Hypothalamus (tissue), 51 donors: ENCODE measurements at places on chromosomes 13 and 19.

DNA sequence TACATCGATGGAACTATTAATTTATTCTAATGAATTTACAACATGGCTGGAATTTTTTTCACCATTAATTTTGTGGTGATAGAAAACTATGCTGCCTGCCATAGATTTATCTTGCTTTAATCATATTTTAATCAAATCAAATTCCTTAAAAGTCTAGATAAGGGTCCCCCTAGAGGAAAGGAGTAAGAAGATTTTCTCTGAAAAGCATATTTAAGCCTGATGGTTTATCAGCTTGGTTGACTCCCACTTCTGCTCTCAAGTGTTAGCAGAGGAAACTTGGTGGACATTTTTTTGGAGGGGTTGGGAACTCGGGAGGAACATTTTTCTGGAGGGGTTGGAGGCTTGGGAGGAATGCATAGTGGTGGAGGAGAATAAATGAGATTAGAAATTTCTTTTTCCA, 253.3 kb downstream of the KCNRG start:
- DNase-seq: no peak

DNA sequence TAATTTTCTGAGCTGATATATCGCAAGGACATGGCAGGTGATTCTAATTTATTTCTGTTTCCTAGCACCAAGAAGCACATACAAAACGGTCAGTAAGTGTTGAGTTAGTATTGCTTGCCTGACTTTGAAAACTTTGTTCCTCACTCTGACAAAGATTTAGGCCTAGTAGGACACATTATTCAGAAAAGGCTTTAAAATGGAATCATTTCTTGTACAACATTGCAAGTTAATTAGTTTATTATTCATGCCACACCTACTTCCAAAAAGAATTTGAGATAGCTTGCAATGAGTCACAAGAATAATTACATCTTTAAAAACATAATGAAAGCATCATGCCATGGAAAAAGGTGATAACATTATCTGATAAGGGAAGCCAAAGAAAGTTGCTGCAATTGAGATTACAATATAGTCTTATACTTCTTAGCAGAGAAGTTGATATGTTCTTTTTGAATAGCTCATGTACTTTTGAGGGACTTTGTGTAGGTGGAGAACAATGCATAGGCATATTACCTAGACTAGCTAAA, 474.2 kb downstream of the KLF5 start:
- no peak for DNase-seq

GRCh38 chr19:17836530-17836929, 11.3 kb downstream of the JAK3 start:
- DNase-seq: no peak

GRCh38 chr13:98999639-98999952, 21.7 kb upstream of the DOCK9 start:
- DNase-seq: no peak

- no peak for DNase-seq
Measured at GRCh38 chr13:98575009-98575903, 1.7 kb downstream of the STK24 start.

DNA sequence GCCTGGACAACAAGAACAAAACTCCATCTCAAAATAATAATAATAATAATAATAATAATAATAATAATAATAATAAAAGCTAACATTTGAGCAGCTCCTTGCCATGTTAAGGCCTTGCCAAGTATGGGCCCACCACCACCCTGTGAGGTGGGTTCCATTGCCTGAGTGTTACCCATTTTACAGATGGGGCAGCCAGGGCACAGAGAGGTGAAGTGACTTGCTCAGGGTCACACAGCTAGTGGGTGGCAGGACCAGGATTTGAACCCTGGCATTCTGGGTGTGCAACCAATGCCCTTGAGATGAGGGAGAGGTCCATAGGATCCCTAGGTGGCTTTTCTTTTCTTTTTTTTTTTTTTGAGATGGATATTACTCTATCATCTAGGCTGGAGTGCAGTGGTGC, 29.5 kb downstream of the ZSWIM4 start:
- no peak for DNase-seq
